CD4-positive, alpha-beta T cell (primary cell): ENCODE measurements at places on chromosomes 13 and 19.

DNA sequence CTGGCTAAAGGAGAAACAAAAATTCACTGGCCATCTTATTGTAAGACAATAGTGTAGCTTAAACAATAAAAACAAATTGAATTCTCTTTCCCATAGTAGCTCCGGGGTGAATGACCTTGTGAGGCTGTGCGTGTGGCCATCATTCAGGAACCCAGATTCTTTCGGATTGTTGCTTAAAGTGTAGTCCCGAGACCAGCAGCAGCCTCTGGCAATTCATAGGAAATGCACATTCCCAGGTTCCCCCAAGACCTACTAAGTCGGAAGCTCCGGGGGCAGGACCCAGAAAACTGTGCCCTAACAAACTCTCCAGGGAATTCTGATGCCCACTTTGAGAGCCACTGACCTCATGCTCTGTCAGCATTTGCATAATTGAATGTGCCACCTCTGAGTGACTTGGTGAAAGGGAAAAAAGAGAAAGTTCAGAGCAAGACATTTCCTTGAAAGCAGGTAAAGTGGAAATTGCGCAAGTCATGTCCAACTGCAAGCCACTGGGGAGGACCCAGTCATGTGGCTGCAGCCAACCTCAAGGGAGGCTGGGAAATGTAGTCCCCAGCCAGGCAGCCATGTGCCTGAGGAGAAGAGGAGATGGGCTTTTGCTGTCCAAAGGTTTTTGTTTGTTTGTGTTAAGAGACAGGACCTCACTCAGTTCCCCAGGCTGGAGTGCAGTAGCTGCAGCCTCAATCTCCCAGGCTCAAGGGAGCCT is 50.7 kb upstream of the PNMA8B start:
- H3K4me1 ChIP-seq, result peaks cover 11% of the 10 kb centered on the region
- H3K36me3 ChIP-seq, result no peaks in the 10 kb centered on the region
- no peak for DNase-seq
- H3K27ac ChIP-seq, result no peak overlapping the region

DNA sequence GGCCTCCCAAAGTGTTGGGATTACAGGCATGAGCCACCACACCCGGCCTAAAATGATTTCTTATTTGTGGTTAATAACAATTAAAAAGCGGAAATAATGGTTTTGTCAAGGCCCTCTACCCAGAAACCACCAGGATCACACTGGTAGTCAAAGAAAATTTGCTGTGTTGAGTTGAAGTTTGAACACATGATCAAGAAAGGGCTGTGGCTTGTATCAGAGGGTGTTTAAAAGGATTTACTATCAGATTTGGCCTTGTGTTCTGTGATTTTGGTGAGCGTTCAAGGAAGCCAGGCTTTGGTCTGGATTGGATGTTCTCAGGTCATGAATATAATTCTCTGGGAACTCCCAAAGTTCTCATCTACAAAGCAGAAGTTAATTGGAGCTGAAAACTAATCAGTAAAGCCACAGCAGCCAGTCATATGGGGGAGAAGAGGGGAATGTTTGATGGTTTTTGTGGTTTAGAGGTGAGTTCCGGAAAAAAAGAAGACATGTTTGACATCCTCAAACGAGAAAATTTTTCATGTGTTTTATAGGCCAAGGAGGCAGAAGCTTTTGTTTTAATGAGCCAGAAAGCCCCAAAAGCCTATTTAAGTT is 10.6 kb upstream of the ZNF556 start:
- peaks cover 35% of the 10 kb centered on the region for H3K4me1 ChIP-seq
- no peak overlapping the region for H3K4me3 ChIP-seq
- H3K27me3 ChIP-seq, result no peaks in the 10 kb centered on the region
- H3K36me3 ChIP-seq, result peaks cover 23% of the 10 kb centered on the region
- H3K27ac ChIP-seq, result no peak overlapping the region

- H3K27ac ChIP-seq, result no peak overlapping the region
- H3K4me1 ChIP-seq, result no peaks in the 10 kb centered on the region
- H3K36me3 ChIP-seq, result no peaks in the 10 kb centered on the region
Observed at GRCh38 chr13:98214008-98214643, 37.1 kb upstream of the RNF113B start.

DNA sequence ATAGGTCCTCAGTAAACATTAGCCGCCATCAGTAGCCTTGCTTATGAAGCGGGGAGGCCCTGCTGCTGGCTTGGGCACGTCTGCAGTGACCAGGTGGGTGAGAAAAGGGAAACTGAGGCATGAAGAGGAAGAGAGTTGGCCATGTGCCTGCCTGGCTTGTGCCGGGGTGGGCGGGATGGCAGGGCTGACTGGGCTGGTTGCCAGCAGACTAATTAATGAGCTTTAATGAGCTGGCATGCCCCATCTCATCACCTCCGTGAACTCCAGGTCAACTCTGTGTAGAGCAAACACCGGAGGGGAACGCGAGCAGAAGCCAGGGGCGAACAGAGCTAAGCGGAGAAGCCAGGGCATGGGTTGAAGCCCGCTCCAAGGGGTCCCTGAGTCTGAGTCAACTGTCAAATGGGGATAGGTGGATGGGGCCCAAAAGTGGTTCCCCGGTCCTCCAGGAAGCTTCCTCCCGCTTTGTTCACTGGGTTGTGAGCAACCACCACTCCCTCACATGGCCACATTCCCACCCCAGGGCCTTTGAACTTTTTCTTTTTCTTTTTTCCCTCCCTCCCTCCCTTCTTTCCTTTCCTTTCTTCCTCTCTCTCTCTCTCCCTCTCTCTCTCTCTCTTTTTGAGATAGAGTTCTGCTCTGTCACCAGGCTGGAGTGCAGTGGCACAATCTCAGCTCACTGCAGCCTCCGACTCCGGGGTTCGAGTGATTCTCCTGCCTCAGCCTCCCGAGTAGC is 8.7 kb downstream of the NR2F6 start:
- no peaks in the 10 kb centered on the region for H3K27me3 ChIP-seq
- H3K36me3 ChIP-seq, result no peaks in the 10 kb centered on the region
- no peak for DNase-seq
- no peak overlapping the region for H3K27ac ChIP-seq
- H3K4me1 ChIP-seq, result peaks cover 22% of the 10 kb centered on the region

DNA sequence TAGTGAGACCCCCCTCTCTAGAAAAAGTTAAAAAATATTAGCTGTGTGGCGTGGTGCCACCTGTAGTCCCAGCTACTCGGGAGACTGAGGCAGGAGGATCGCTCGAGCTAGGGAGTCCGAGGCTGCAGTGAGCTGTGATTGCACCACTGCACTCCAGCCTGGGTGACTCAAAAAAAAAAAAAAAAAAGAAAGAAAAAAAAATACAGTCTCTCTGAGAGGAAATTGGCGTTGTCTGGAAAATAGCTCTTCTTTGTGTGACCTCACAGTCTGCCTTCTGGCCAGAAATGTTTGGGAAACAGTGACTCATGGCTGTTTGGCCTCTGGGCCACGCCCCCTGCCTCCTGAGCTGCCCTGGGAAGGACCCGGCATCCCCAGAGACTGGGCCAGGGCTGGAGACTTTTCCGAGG is 10.7 kb downstream of the MARCHF2 start:
- peaks cover 19% of the 10 kb centered on the region for H3K36me3 ChIP-seq
- H3K27me3 ChIP-seq, result no peaks in the 10 kb centered on the region
- H3K27ac ChIP-seq, result no peak overlapping the region

DNA sequence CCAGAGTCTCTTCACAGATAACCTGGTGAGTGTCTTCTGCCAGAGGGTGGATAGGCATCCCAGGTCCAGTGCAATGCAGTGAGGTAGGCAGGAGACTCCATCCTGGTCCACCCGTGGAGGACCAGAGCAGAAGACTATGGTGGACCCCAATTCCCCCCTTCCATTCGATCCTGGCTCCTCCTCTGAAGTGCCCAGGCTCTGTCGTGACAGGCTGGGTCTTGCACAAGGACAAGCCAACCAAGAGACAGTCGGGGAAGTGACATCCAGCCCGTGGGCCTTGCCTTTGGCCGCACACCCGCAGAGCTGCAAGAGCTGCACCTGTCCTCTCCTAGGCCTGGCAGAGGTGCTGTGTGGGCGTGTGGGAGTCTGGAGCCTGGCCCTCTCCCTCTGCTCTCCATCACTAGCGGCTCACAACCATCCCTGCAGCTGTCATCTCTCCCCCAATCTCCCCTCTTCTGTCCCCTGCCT is 3.1 kb downstream of the ZNF784 start:
- H3K27ac ChIP-seq, result no peak overlapping the region
- no peak overlapping the region for H3K4me3 ChIP-seq
- DNase-seq, result no peak
- peaks cover 42% of the 10 kb centered on the region for H3K4me1 ChIP-seq
- no peaks in the 10 kb centered on the region for H3K27me3 ChIP-seq
- H3K36me3 ChIP-seq, result peaks cover 24% of the 10 kb centered on the region

DNA sequence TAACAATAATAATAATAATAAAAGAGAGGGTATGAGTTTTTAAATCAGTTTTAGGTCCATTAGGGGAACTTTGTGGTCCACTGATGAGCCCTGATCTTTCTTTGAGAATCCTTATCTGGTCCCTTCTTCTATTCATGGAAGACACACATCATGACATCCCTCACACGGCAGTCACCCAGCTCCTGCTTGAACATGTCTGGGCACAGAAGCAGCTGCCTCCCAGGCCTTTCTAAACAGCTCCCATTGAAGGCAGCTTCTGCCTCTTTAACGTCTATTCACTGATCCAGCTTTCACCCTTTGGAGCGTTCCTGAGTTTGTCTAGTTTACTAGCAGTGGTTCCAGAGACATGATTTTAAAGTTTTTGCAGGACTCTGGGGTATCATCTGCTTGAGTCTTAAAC is 42.6 kb upstream of the STK24 start:
- no peak overlapping the region for H3K27ac ChIP-seq
- no peaks in the 10 kb centered on the region for H3K4me1 ChIP-seq
- H3K27me3 ChIP-seq, result no peaks in the 10 kb centered on the region

GRCh38 chr13:52812941-52813340 is 35.5 kb downstream of the PCDH8 start:
- H3K27me3 ChIP-seq, result no peaks in the 10 kb centered on the region

- DNase-seq, result no peak
- H3K36me3 ChIP-seq, result no peaks in the 10 kb centered on the region
- no peak overlapping the region for H3K4me3 ChIP-seq
- no peaks in the 10 kb centered on the region for H3K27me3 ChIP-seq
- peaks cover 18% of the 10 kb centered on the region for H3K4me1 ChIP-seq
Observed at GRCh38 chr19:3570606-3571011, 2.1 kb upstream of the HMG20B start.

DNA sequence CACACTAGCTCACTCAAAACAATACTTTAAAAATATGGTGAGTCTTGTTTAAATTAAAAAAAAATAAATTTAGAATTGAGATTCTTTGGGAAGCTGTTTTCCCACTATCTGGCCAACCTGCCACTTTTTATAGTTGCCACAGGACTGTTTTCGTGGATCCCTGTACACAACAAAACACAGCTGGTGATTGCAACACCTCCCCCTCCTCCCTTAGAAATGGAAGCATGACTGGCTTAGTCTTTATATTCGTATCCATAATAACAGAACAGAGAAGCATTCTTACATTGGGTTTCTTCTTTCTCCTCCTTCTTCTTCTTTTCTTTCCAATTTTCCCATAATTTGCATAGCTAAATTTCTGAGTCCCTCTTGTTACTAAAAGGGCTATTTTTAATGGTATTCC is 79.5 kb upstream of the GJB6 start:
- no peaks in the 10 kb centered on the region for H3K4me1 ChIP-seq
- H3K27ac ChIP-seq, result no peak overlapping the region
- no peaks in the 10 kb centered on the region for H3K36me3 ChIP-seq
- no peaks in the 10 kb centered on the region for H3K27me3 ChIP-seq
- no peak for DNase-seq

GRCh38 chr19:43814663-43815352 is 12.3 kb upstream of the ZNF283 start:
- peaks cover 9% of the 10 kb centered on the region for H3K4me1 ChIP-seq
- DNase-seq, result no peak
- H3K4me3 ChIP-seq, result no peak overlapping the region
- no peaks in the 10 kb centered on the region for H3K36me3 ChIP-seq
- peaks cover 7% of the 10 kb centered on the region for H3K27me3 ChIP-seq

- peak; percentile 80 for DNase-seq
- H3K4me1 ChIP-seq, result peaks cover 33% of the 10 kb centered on the region
- no peak overlapping the region for H3K27ac ChIP-seq
- no peak overlapping the region for H3K4me3 ChIP-seq
Observed at GRCh38 chr19:4633140-4633967, 6.0 kb upstream of the TNFAIP8L1 start.

GRCh38 chr13:69959046-69959445 is 148.6 kb upstream of the ATXN8OS start:
- no peaks in the 10 kb centered on the region for H3K27me3 ChIP-seq
- H3K36me3 ChIP-seq, result no peaks in the 10 kb centered on the region
- H3K27ac ChIP-seq, result no peak overlapping the region

GRCh38 chr13:95245071-95245470 is 56.2 kb downstream of the ABCC4 start:
- no peaks in the 10 kb centered on the region for H3K27me3 ChIP-seq
- H3K4me3 ChIP-seq, result no peak overlapping the region
- no peak overlapping the region for H3K27ac ChIP-seq
- H3K4me1 ChIP-seq, result no peaks in the 10 kb centered on the region
- DNase-seq, result no peak

GRCh38 chr13:78631077-78631476 is 27.7 kb upstream of the POU4F1 start:
- no peak for DNase-seq
- no peaks in the 10 kb centered on the region for H3K27me3 ChIP-seq
- H3K4me3 ChIP-seq, result no peak overlapping the region
- H3K36me3 ChIP-seq, result peaks cover 60% of the 10 kb centered on the region
- no peaks in the 10 kb centered on the region for H3K4me1 ChIP-seq

- H3K27me3 ChIP-seq, result no peaks in the 10 kb centered on the region
- peak overlapping the region; percentile 97 for H3K4me3 ChIP-seq
- DNase-seq, result peak; percentile 55
- peak overlapping the region; percentile 85 for H3K27ac ChIP-seq
Observed at GRCh38 chr19:29667901-29668341, 2.7 kb downstream of the PLEKHF1 start.

DNA sequence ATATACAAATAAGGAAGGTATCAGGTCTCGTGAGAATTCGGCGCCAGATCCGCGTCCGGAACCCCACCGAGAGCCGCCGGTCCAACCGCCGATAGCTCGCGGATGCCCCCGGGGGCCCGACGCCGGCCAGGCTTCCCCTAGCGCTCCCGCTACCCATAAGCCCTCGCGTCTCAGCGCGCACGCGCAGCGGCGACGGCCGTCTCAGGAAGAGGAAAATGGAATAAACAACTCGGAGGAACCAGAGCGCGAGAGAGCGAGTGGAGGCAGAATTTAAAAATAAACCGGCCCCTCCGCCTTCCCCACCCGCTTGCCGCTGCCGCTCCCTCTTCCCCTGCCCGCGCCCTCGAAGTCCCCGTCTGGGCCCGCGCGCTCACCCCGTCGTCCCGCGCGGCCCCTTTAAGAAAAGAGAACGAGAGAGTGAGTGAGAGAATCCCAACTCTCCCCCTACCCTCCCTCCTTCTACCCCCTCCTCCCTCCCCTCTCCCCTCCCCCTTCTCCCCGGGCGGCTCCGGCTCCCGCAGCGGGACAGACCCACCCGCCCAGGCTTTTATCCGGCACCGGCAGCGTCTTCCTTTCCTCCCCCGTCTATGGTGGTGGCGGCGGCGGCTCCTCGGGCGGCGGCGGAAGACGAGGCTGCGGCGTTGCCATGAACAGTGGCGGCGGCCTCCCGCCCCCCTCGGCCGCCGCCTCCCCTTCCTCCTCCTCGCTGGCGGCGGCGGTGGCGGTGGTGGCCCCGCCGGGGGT is at the start of gene PAN3:
PAN3 (plus strand) TSS at position 534 of the 744 bp plus-strand sequence; CDS start at position 647, 113 bp downstream.
- H3K4me1 ChIP-seq, result peaks cover 37% of the 10 kb centered on the region
- no peaks in the 10 kb centered on the region for H3K36me3 ChIP-seq
- H3K4me3 ChIP-seq, result peak within 1 kb of the TSS; percentile 81
- H3K27me3 ChIP-seq, result no peaks in the 10 kb centered on the region
- peak; percentile 92 for DNase-seq

- no peaks in the 10 kb centered on the region for H3K36me3 ChIP-seq
- no peak for DNase-seq
- no peaks in the 10 kb centered on the region for H3K27me3 ChIP-seq
- no peak overlapping the region for H3K4me3 ChIP-seq
Observed at GRCh38 chr13:63909726-63910375, 2494.2 kb upstream of the PCDH20 start.
